ENCODE measurements at places on chromosomes 4 and X.

DNA sequence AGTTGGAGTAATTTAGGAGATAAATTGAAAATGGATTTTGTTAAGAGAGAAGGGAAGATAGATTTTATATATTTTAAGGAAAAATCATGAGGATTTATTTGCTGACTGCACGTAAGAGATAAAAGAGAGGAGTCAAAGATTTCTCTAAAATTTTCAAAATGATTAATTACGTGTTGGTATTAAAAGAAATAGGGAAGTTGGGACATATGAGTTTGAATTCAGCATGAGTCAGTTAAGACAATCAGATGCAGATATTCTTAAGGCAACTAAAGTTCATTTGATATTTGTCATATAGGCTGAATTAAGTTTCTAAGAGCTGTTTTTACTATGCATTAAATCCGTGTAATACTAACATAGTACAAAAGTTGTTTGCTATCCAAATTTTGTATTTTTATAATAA lies 46.9 kb downstream of the TET2 start:
- no peak for DNase-seq

DNA sequence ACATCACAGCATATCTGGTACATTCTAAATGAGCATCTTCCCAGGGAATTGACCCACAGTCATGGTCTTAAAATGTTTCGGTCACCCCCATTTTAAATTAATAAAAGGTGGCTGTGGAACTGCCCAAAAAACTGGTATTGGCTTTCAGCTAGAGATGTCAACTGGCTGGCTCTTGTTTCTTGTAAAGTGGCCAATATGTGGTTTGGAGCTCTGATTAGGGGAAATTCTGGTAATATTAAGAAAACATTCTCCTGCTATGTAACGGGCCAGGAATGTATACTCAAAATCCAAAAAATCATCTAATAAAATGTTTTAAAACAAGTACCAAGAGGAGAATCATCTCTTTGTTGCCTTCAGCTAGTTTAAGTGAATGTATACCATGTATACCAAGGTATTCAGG lies 62.0 kb upstream of the VCX2 start:
- no peak for DNase-seq

DNA sequence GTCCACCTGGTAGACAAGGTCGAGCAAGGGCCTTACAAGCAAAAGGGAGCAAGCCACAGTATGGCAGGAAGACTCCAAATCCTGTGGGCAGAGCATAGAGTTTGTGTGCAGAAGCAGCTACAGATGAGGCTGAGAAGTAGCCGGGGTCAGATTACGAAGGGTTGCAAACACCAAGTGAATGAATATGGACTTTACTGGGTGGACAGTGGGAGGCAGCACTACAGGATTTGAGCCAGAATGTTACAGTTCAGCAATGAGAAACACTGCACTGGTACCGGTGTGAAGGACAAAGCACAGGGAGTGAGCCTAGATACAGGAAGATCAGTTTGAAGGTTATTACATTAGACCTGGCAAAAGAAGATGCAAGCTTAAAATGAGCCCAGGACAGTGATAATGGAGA lies 46.1 kb upstream of the HOPX start:
- no peak for DNase-seq

DNA sequence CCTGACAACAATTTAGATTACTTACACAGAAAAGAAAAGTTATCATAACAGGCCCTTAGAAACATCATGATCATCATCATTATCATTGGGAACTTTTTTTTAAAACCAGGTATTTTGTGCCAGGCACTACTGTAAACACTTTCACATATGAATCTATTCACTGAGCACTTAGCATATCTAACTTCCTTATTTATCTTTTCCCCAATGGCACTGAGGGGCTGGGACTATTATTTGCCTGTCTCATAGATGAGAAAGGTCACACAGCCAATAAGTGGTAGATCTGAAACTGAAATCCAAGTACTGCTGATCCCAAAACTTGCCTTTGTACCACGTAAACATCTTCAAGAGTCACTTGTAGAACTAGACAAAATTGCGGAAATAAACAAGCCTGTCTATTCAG lies 184.2 kb upstream of the RBPJ start:
- DNase-seq, result no peak

- no peak for DNase-seq
Observed at GRCh38 chr4:128823025-128823661, 13.6 kb downstream of the JADE1 start.

DNA sequence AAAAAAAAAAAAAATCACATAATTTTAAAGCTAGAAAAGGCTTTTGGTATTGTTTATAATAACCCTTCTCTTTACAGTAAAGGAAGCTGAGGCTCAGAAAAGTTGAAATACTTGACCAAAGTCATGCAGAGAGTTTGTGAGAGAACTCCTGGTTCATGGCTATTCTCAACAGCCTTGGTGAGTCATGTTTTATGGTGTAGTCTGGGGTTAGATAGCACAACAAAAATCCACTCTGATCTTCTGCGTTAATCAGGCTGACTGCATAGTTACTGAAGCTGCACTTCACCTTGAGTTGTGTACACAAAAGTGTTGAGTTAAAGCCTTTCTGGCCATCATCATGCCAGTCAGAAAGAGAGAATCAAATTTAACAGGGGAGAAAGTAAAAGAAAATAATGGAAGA lies 19.3 kb upstream of the SFRP2 start:
- DNase-seq, result no peak

DNA sequence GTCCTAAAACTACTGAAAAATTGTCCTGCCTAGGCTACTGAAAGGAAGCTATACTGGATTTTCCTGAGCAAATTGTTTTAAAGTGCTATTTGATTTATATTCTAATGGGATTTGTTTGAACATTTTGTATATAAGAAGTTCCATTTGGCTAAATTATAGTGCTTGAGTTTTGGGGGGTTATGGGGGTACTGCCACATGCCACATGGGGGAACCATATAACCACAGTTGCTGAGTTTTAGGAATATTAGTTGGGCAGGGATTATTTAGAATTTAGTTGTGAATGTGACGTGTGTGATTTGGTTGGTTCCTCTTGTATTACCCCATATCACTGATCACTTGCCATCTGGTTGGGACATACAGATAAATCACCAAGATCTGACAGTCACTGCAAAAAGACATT lies 224.5 kb upstream of the TAPT1 start:
- DNase-seq, result no peak

DNA sequence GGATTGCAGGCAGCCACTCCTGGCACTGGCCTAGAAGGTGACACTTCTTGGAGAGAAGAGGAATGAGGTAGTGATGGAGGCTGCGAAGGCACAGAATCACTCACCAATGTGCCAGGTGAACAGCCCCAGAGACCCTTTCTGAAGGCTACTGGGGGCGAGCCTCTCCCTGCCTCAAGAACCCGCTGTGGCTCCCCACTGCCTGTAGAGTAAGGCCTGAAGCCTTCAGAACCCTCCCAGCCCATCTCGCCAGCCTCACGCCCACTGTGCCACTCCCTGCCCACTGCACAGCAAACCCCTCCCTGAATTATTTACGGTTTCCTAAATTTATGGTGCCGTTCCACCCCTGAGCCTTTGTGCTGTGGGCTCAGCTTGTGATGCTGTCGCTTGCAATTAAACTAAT lies 24.2 kb upstream of the SORCS2 start:
- no peak for DNase-seq

DNA sequence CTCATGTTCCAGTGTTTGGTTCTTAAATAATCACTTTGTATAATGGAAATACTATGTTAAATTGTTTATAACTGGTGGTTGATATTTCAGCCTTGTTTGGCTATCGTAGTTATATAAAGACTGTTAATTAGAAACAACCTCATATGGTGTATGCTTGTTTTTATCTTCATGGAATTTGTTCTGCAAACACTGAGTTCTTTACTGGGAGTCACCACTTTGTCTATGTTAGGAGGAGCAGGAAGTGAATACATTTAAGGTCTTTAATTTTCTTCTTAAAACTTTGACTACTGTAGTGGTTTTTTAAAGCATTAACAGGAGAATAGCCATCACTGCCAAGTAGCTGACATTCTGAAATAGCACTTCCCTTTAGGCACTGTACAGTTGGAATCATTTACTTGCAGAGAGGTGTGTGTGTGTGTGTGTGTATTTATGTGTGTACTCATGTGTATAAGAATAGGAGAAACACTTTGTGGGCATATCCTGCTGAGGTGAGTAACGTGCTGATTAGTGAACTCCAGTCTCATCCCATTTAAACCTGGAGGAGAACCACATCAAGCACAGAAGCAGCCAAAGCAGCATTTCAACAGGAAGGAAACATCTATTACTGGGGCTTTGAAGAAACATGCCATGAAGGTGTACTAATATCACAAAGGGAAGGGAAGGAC lies 37.8 kb downstream of the TET2 start:
- no peak for DNase-seq

DNA sequence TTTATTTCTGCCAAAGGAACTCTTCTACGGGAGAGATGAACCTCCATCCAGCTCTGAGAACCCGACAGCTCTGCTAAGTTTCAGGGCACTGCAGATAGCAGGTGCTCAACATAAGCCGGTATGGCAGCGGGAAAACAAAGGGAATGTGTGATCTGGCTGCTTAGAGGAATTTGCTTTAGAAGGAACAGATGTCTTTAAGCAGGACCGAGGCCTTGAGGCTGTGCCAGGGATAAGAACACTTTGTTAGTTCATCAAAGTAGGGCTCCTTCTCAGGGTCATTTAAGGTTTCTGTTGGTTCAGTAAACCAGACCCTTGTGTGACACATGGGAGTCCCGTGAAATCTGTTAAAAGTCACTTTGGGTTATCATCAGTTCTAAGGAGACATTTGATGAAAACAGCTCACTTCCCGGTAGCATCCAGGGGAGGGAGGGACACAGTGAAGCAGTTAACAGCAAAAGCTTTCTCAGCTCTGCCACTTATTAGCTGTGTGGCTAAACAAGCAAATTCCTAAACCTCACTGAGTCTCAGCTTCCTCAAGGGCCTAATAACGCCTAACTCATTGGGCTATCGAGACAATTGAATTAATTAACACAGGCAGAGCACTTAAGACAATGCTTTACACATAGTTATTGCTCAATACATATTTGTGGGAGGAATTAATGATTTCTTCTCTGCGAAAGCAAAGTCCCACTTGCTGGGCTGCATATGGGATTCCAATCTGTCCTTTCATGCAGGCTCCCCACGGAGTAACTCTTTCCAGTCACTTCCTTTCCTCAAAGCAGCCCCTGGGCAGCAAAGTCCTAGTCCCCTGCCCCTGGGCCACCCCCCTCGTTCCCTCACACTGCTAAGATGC lies 2.9 kb upstream of the FTSJ1 start:
- no peak for DNase-seq

- DNase-seq, result no peak
Observed at GRCh38 chr4:16642897-16643296, 255.5 kb downstream of the LDB2 start.

DNA sequence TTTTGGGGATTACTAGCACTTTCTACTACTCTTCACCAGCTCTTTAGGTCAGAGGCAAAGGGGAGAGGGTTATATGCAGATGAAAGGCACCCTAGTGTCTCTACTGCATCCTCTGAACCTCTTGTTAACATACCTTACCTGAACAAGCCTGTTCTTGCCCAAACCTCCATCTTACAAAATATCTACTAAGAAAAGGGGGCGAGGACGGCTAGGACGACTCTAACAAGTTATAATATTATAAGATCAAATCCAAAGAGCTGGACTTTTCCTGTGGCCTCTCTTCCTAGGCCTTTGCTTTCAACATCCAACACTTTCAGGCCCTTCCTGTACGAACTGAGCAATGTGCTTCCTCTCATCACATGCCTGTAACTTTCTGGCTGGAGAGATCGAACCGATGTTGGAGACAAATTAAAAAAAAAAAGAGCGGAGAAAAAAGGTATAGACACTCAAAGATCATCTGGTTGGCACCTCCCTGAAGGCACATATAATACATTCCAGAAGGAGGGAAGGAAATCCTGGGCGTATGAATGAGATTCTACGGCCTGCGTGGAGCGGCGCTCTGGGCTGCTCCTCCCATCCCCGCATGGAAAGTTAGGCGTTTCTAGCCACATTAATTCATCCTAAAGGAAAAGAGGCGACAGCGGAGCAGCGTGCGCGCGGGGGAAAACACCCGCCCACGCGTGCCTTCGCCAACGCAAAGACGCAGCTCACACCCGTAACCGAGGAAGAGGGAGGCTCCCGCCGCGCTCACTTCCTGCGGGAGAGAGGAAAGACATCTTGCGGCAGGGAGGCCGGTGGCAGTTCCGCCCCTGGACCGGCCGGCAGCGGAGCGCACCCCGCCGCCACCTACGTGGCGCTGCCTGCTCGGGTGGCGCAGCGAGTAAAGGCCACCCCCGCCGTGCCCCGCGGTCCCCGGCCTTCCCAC lies 808 bp downstream of the PRDM5 start:
- peak; percentile 23 for DNase-seq

- DNase-seq, result no peak
Observed at GRCh38 chr4:8341691-8342090, 72.1 kb downstream of the HTRA3 start.

DNA sequence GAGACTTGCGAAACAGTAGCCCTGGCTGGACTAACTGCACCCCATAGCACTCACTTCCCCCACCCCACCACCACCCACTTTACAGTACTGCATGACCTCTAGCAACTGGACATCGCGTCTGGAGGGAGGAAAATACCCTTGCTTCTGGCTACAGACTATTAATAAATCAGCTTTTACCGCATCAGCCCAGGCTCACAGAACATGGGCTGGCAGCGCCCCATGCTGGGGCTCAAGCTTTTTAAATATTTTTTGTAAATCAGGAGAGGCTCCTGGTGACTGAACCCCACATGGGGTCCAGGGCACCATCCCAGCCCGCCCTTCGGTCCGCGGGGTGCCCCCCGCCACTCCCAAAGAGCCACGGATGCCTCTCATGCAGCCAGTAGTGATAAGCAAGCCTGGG lies 2.7 kb downstream of the HS6ST2 start:
- no peak for DNase-seq

- DNase-seq, result no peak
Observed at GRCh38 chr4:94714365-94715160, 43.2 kb upstream of the BMPR1B start.

DNA sequence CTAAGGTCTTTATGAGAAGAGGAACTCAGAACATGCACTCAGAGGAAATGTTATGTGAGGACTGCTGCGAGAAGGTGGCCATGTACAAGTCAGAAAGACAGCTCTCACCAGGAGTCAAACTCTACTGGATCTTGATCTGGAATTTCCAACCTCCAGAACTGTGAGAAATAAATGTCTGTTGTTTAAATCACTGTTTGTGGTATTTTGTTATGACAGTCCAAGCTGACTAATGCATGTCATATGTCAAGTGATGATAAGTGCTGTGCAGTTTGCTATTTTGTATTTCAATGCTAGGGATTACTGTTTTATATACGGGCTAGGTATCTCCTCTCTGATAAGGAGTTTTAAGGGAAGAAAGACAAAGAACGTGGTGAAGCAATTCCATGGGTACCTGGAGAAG lies 162.3 kb downstream of the CPEB2 start:
- no peak for DNase-seq

- DNase-seq, result no peak
Observed at GRCh38 chr4:74120086-74120485, 21.1 kb upstream of the CXCL2 start.
